Adrenal gland (tissue), 19 donors: ENCODE measurements at places on chromosomes 11 and 22. TPM values are rescaled to one million over a fixed set of nuclear protein-coding genes. Genes with fewer than 3 reads are reported as not detected.
A peak's percentile ranks its signal among the peaks of the same experiment; 100 is the strongest.

DNA sequence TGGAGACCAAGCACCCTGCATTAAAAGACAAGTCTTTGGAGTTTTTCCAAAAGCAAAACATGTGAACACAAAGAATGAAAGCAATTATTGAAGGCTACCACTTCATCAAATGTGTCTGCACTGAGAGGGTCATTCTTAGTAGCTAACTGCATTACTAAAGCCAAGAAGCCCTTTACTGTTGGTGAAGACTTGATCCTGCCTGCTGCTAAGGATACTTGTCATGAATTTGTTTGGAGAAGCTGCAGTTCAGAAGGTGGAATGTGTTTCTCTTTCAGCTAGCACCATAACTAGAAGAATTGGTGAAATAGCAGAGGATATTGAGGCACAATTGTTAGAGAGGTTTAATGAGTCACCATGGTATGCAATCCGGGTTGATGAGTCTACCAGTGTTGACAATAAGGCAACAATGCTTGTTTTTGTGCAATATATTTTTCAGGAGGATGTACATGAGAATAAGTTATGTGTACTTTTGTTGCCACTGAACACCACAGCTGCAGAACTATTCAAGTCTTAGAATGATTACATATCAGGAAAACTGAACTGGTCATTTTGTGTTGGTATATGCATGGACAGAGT, 457.3 kb upstream of the ISX start:
- H3K27me3 ChIP-seq: no peaks in the 10 kb centered on the region
- H3K4me1 ChIP-seq: no peaks in the 10 kb centered on the region
- no peaks in the 10 kb centered on the region for H3K36me3 ChIP-seq
- DNase-seq: no peak
- H3K4me3 ChIP-seq: no peak overlapping the region

GRCh38 chr11:40029391-40029790, 1430.1 kb downstream of the LRRC4C start:
- H3K27me3 ChIP-seq: no peaks in the 10 kb centered on the region
- H3K4me1 ChIP-seq: no peaks in the 10 kb centered on the region
- no peak overlapping the region for H3K4me3 ChIP-seq
- no peak overlapping the region for H3K27ac ChIP-seq
- DNase-seq: no peak

DNA sequence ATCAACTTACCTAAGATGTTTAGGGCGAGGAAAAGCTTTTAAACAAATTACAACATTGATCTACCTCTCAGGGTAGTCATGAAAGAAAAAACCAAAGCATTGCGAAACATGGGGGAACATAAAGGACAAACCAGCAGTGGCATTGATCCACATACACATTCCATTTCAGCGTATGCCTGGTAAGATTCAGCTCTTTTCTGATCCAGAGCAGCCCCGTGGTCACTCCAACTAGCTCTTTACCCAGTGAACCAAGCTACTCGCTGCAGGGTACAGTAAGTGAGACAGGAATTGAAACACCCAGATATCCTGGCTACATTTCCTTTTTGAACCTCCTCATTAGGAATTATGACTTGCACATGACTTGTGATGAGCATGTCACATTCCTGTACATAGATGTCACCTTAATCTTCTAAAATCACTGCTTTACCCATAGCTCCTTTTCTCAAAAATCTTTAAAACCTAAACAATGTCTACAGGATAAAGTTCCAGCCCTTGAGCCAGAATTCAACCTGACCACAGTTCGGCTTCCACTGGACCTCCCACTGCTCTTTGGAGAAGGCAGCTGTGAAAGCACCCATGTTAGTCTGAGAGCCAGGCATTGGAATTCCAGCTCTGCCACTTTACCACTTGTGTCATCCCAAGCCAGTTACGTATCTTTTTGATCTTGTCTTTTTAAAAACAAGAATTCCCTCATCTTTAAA, 42.9 kb upstream of the AKIP1 start:
- no peaks in the 10 kb centered on the region for H3K27me3 ChIP-seq
- H3K27ac ChIP-seq: no peak overlapping the region
- peaks cover 3% of the 10 kb centered on the region for H3K4me1 ChIP-seq
- DNase-seq: no peak
- H3K36me3 ChIP-seq: no peaks in the 10 kb centered on the region

- H3K4me3 ChIP-seq: no peak overlapping the region
- H3K27ac ChIP-seq: no peak overlapping the region
Measured at GRCh38 chr11:58880625-58881024, 36.1 kb upstream of the GLYATL2 start.

GRCh38 chr22:49962751-49963646, 2.4 kb downstream of the PIM3 start:
- no peaks in the 10 kb centered on the region for H3K27me3 ChIP-seq
- no peaks in the 10 kb centered on the region for H3K36me3 ChIP-seq
- peak overlapping the region; percentile 99 for H3K4me3 ChIP-seq
- peak overlapping the region; percentile 73 for H3K27ac ChIP-seq

DNA sequence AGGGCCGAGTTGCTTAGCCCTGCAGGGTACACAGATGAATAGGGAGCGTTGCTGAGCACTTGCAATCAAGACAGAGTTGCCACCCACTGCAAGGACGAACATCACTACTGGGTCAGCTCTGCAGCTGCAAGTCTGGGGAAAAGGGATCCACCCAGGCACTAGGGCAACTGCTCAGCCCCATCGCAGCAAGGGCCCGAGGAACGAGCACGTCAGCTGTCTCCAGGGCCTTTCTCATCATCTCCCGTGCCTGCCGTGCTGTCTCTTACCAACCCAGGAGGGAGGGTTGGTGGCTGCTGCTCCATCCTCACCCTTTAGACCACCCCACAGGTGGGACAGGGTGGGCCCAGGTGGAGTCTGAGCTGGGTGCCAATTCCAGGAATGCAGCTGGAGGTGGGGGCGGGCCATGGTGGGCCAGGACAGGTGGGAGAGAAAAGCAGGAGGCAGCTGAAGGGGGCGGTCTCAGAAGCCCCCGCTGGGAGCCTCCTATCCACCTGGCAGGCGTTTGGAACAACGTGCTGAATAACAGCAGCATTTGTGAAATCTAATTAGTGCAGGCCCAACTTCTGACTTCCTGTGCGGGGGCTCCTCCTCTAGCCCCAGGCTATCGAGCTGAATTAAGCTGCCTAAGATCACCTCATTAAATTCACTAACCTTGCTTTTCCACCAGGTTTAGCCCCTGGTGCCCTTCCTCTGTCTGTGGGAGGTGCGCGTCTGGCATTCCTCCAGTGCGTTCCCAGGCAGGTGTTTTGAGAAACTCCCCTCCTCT, 252.5 kb downstream of the ST3GAL4 start:
- H3K4me1 ChIP-seq: no peaks in the 10 kb centered on the region
- no peaks in the 10 kb centered on the region for H3K27me3 ChIP-seq
- no peak overlapping the region for H3K27ac ChIP-seq
- no peak overlapping the region for H3K4me3 ChIP-seq
- no peaks in the 10 kb centered on the region for H3K36me3 ChIP-seq

GRCh38 chr11:125481531-125481930, 14.5 kb downstream of the FEZ1 start:
- no peaks in the 10 kb centered on the region for H3K4me1 ChIP-seq
- no peak overlapping the region for H3K4me3 ChIP-seq
- no peaks in the 10 kb centered on the region for H3K27me3 ChIP-seq

DNA sequence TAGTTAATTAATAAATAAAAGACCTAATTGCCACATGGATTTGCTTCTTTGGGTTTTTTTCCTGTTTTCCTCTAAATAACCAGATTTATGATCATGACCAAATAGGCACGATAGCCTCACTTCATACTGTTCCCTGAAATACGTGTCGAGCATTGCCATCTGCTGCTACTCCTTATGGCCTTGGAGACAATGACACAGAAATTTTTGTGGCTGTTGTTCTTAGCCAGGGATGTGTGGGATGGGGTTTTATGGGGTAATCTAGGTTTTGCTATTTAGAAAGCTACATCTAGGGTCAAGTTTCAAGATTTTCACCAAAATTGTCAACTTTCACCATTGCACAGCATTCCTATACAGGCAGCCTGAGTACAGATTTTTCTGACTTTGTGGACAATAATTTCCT, 145.2 kb downstream of the DBX1 start:
- DNase-seq: no peak
- no peak overlapping the region for H3K27ac ChIP-seq
- H3K4me1 ChIP-seq: no peaks in the 10 kb centered on the region
- no peak overlapping the region for H3K4me3 ChIP-seq

GRCh38 chr22:36027579-36027934, 1.1 kb downstream of the RBFOX2 start:
- H3K4me3 ChIP-seq: peak overlapping the region; percentile 68
- H3K36me3 ChIP-seq: no peaks in the 10 kb centered on the region
- peaks cover 9% of the 10 kb centered on the region for H3K4me1 ChIP-seq
- H3K27me3 ChIP-seq: no peaks in the 10 kb centered on the region

DNA sequence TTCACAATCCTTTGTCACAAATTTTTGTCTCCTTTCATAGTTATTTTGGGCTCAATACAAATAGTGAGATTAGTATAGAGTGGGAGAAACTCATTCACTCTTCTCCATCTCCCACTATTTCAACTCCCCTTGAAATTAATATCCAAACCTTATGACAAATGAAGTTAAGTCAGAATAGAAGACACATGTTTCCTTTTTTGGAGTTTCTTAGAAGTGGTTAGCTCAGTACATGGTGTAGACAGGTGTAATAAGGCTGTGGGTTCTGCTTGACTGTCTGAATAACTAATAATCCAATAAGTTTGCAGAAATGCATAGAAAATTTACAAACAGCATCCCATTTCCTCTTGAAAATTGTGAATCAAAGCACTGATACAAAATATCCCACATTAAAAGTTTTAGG, 10.8 kb upstream of the HSPA8 start:
- H3K27ac ChIP-seq: no peak overlapping the region
- no peaks in the 10 kb centered on the region for H3K27me3 ChIP-seq
- no peaks in the 10 kb centered on the region for H3K36me3 ChIP-seq

DNA sequence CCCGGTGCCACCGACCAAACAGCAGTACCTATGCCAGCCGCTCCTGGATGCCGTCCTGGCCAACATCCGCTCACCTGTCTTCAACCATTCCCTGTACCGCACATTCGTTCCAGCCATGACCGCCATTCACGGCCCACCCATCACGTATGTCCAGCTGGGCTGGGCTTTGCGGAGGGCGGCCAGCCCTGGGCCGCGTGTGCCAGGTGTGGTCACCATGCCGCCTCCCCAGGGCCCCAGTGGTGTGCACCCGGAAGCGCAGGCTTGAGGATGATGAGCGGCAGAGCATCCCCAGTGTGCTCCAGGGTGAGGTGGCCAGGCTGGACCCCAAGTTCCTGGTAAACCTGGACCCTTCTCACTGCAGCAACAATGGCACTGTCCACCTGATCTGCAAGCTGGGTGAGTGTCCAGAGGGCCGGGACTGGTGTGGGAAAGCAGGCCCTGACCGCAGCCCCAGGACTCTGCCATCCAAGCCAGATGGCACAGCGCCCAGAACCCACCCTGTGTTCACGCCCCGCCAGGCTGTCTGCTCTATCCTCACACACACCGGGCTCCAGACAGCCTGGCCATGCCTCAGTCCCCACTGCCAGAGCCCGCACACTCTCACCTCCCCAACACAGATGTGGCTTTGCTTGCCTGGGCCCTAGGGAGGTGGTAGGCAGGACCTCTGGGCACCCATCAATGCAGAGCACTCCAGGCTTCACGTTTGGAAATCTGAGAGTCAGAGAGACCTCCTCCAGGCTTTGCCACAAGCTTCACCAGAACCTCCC, 77.6 kb downstream of the MED15 start:
- no peak overlapping the region for H3K4me3 ChIP-seq
- no peak overlapping the region for H3K27ac ChIP-seq
- no peaks in the 10 kb centered on the region for H3K27me3 ChIP-seq
- H3K4me1 ChIP-seq: peaks cover 14% of the 10 kb centered on the region
- DNase-seq: no peak

Gene DGCR6
- 12.7 TPM for total RNA-seq

Gene TMEM45B
- not detected for total RNA-seq

Gene MEI1
- total RNA-seq: 1.3 TPM

Gene SLC22A12
- total RNA-seq: not detected

Gene MS4A7
- total RNA-seq: 131 TPM

Gene MS4A4E
- total RNA-seq: 4.6 TPM

Gene FGF19
- total RNA-seq: not detected

Gene PEX16
- total RNA-seq: 48.5 TPM

Gene OR2D3
- not detected for total RNA-seq

Gene TPH1
- total RNA-seq: 0.13 TPM
